Fibroblast of lung (primary cell): ENCODE measurements at places on chromosomes 7 and 10. TPM values are rescaled to one million over a fixed set of nuclear protein-coding genes. Genes with fewer than 3 reads are reported as not detected.

- H3K27me3 ChIP-seq, result no peaks in the 10 kb centered on the region
- no peak overlapping the region for H3K4me3 ChIP-seq
- no peak overlapping the region for H3K27ac ChIP-seq
- H3K36me3 ChIP-seq, result no peaks in the 10 kb centered on the region
- H3K4me1 ChIP-seq, result no peaks in the 10 kb centered on the region
Measured at GRCh38 chr10:21689881-21690280, 155.8 kb downstream of the MLLT10 start.

DNA sequence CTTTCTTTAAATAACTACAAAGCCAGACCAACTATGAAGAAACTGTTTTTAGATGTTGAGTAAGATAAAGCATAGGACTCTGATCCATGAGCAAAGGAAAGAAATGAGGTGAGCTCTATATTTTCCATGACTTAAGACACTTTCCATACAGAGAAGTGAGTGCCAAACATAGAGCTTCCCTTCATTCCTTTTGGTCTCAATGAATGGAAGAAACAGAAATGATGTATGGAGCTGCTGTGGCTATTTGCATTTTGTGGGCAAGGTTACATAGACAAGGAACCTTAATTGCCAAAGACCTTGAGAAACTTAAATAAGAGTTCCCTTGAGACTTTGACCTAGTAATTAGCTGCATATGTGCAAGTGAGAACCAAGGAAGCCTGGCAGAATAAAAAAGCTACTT lies 1152.2 kb downstream of the XPNPEP1 start:
- H3K27ac ChIP-seq, result no peak overlapping the region
- no peaks in the 10 kb centered on the region for H3K36me3 ChIP-seq
- no peaks in the 10 kb centered on the region for H3K4me1 ChIP-seq
- no peak for DNase-seq

- H3K27me3 ChIP-seq, result peaks cover 13% of the 10 kb centered on the region
- H3K27ac ChIP-seq, result no peak overlapping the region
- no peaks in the 10 kb centered on the region for H3K36me3 ChIP-seq
- H3K4me3 ChIP-seq, result no peak overlapping the region
- DNase-seq, result no peak
Measured at GRCh38 chr10:118995739-118996138, 33.8 kb upstream of the NANOS1 start.

DNA sequence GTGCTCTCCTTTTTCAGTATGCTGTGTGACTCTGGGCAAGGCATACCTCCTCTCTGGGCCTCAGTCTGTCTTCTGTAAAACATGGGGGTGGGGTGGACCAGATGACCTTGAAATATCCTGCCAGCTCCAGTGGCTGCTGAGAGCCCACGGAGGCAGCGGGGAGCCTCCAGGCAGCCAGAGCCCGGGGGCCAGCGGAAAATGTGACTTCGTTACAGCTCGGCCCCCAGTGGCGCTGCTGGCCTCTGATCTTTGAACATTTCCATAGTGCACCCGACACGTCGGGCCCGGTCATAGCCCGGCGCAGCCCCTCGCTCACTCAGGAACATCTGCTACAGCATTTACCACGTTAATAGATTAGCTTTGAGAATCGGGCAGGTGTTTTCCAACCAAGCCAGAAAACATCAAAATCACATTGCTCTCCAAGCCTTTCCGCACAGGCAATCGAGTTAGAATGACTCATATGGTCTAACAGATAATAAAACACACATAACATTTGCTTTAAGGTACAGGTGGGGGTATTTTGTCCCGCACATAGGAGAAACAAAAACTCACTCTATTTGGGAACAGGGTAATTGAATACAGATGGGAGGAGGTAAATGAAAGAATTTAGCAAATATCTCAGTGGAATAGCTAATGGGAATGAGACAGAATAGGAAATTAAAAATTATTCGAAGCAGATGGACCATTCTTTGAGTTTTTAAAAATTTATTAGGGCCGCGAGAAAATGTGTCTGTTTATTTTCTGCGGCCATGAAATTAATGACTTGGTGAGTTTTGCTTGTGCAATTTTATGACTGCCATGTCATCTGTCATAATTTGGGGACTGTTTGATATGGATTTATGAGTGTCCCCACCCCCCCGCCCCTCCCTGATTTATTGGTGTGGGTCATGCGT lies 26.3 kb upstream of the COMTD1 start:
- H3K4me1 ChIP-seq, result no peaks in the 10 kb centered on the region
- H3K36me3 ChIP-seq, result no peaks in the 10 kb centered on the region
- H3K27me3 ChIP-seq, result peaks cover 2% of the 10 kb centered on the region
- DNase-seq, result no peak
- H3K4me3 ChIP-seq, result no peak overlapping the region

DNA sequence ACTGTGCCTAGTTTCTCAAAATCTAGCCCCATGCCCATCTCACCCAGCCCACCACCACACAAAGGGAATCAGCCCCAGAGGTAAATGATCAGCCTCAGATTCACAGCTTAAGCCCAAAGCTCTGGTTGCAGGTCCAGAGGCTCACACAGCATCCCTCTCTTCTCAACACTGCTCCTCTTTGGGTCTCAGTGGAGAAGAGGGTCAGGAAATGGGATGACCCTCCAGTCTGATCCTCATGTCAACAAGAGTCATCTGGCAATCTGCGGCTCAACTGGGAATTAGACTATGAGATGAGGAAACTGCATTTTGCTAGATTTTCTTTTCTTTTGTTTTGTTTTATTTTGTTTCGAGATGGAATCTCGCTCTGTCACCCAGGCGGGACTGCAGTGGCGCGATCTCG lies 126.2 kb upstream of the PDLIM1 start:
- H3K4me3 ChIP-seq, result no peak overlapping the region
- no peak overlapping the region for H3K27ac ChIP-seq
- H3K27me3 ChIP-seq, result no peaks in the 10 kb centered on the region
- no peaks in the 10 kb centered on the region for H3K4me1 ChIP-seq
- no peaks in the 10 kb centered on the region for H3K36me3 ChIP-seq

- DNase-seq, result no peak
- H3K4me1 ChIP-seq, result no peaks in the 10 kb centered on the region
- no peak overlapping the region for H3K27ac ChIP-seq
- H3K27me3 ChIP-seq, result no peaks in the 10 kb centered on the region
- H3K36me3 ChIP-seq, result no peaks in the 10 kb centered on the region
Measured at GRCh38 chr7:119826547-119826946, 446.4 kb upstream of the KCND2 start.

DNA sequence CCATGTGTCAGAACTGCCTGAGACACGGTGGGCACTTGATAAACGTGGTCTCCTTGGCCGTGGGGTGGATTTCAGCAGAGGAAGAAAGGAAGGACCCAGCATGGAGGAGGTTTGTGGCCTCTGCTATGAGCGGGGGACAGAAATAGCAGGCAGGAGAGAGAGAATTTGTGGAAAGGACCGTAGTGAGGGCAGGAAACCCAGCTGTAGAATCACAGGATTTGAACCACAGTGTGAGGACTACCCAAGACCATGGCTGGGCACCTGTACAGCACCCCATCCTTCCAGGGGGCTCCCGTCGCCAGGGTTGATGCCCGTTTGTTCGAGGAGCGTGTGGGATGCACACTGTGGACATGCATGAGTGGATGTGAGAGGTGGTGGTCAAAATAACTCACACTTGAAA lies 183.4 kb downstream of the PTPN20 start:
- no peak for DNase-seq
- no peak overlapping the region for H3K4me3 ChIP-seq
- H3K36me3 ChIP-seq, result no peaks in the 10 kb centered on the region

DNA sequence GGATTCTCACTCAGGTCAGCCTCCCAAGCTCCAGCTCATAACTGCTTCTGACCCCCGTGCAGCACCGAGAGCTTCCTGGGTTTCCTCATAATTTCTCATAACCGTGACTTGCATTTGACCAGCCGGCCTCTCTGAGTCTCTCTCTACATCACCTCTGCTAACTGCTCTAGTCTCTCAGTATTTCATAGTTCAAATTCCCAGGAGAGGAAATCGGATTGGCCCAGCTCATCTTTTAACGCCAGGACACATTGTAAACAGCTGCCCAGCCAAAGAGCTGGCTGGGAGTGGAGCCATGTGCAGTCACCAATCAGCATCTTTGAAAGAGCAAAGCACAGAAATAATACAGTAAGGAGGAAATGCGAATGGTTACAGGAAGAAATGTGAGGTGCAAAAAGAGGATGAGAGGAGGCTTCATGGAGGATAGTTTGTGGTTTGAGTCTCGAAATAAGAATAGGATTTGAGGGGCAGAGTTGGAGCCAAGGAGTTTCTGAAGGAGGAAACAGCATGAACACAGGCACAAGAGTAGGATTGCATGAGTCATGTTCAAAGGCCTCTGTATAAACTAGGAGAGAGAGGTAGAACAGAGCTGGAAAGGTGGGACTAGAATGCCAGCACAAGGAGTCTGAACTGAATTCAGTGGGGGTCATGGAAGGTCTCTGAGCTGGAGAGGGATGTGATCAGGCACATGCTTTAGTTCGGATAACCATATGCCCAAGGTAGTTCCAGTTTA lies 15.2 kb upstream of the LBX1 start:
- H3K36me3 ChIP-seq, result no peaks in the 10 kb centered on the region
- H3K4me1 ChIP-seq, result no peaks in the 10 kb centered on the region
- peak; percentile 66 for DNase-seq
- peak overlapping the region; percentile 43 for H3K27ac ChIP-seq
- peaks cover 13% of the 10 kb centered on the region for H3K27me3 ChIP-seq
- no peak overlapping the region for H3K4me3 ChIP-seq

The MLXIPL gene
- polyA plus RNA-seq, result not detected in 2 replicates

The RNF32 gene
- 0.91 and 2.3 TPM in 2 replicates for polyA plus RNA-seq

The ZNF518A gene
- 4.0 and 5.2 TPM in 2 replicates for polyA plus RNA-seq

The STEAP4 gene
- polyA plus RNA-seq, result 0.88 and 0.94 TPM in 2 replicates

The ASB15 gene
- polyA plus RNA-seq, result not detected in 2 replicates

The CDC14C gene
- polyA plus RNA-seq, result 0.08 and 0.14 TPM in 2 replicates

The POLR2J2 gene
- polyA plus RNA-seq, result 1.1 and 1.4 TPM in 2 replicates
